ENCODE measurements at places on chromosomes 11 and 22. TPM values are rescaled to one million over a fixed set of nuclear protein-coding genes. Genes with fewer than 3 reads are reported as not detected.

FAM83F gene
- 4.2 TPM for total RNA-seq

MACROD1 gene
- total RNA-seq = 26.9 TPM

ZBED5 gene
- 43.5 TPM for total RNA-seq

SLC22A12 gene
- total RNA-seq = not detected

WNT11 gene
- 17.1 TPM for total RNA-seq

MMP8 gene
- total RNA-seq = 0.23 TPM

FGF4 gene
- not detected for total RNA-seq

CHRNA10 gene
- 0.67 TPM for total RNA-seq

ART1 gene
- not detected for total RNA-seq

All from gastroesophageal sphincter (tissue), 4 donors.